ENCODE measurements at places on chromosomes 7 and 10.

- DNase-seq = no peak
Observed at GRCh38 chr7:123653162-123653561, 2.5 kb upstream of the LMOD2 start.

- no peak for DNase-seq
Observed at GRCh38 chr10:30014511-30014910, 44.9 kb downstream of the JCAD start.

- DNase-seq = no peak
Observed at GRCh38 chr7:85220651-85221050, 33.8 kb upstream of the SEMA3D start.

DNA sequence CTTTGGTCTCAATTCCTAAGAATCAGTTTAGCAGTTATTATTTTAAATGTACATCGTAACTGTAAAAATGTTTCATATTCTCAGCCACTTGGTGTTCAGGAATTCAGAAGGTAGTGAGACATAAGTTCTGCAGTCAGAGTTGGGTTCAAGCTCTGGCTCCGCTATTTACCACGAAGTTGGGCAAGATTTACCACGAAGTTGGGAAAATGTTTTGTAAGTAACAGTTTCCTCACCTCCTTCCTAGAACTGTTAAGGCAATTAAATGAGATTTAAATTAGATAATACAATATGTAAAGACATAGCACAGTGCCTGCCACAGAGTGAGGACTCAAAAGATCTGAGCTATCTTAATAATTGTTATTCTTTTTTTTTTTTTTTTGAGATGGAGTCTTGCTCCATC lies 16.3 kb upstream of the ABLIM1 start:
- no peak for DNase-seq

DNA sequence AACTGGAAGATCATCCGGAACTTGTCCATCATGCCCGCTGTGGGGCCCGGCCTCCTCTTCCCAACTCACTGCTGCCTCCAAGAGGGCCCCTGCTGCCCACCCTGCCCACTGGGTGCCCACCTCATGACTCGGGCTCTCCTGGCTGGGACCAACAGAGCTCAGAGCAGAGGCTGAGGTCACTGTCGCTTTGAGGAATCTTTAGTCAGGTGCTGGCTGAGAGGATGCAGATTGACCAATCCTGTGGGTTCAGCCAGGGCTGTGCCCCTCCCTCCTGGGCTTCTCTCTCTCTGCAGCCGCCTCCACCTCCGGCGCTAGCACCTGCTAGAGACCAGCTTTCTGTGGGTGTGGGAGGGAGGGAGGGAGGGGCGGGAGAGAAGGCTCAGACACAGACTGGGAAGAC lies at the start of gene CALHM1:
TSS of gene CALHM1 (minus strand) at position 181 of the 400 bp plus-strand sequence. CDS start at position 32, 149 bp downstream.
- no peak for DNase-seq

- no peak for DNase-seq
Observed at GRCh38 chr10:29829776-29830175, 195.0 kb upstream of the SVIL start.

DNA sequence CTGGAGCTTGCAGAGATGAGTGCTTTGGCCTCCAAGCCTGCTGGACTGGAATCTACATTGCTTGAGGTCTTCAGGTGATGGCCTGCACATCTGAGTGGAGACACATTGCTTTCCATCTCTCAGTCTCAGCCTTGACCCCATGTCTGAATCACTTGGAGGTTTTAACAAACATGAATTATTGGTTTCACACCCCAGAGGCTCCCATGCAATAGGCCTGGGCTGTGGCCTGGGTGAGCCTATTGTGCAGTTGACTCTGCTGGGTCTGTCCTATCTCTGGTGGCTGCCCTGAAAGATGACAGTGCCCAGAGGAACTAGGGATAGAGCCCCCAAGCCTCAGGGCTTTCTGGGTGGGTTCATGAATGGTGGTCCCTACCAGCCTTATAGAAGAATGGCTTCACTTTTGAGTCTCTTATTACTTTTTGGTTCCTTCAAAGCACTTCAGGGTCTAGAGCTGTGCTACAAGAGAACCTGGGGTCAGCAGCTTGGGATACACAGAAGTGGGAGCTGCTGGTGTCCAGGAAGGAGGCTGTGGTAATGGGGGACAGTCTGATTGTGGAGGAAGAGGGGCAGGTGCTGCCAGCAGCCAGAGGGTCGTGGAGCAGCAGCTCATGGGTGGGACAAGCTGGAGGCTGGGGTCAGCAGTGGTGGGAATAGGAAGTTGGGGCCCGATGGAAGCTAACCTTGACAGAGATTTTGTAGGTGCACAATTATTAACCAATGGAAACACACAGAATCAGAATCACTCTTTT lies 5.5 kb downstream of the RAMP3 start:
- no peak for DNase-seq

DNA sequence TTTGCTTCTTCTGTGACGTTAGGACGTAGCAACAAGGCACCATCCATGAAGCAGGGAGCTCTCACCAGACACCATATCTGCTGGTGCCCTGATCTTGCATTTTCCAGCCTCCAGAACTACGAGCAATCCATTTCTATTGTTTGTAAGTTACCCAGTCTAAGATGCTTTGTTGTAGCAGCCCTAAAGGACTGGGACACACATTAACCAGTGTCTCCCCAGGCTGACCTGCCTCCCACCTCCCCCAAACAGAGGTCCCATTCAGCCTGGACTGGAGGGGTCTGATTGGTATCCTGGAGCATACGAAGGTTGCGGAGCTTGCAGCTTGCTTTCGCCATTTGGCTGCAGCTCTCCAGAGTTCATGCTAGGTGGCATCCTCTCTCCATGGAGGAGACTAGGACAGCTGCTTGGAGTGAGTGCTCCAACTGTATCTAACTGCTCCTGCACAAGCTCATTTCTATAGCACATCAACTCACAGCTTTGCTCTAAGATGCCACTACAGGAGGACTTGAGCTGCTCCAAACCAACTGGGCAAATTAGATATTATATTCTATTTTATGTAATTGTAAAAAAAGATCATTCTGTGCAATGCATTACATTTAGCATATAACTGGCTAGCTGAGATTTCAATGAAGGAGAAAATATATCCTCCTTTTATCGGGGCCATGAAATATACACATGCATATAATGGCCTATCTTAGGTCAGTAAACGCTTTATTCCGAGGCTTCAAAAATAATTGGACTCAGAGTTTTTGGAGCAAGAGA lies 8.0 kb upstream of the GRK5 start:
- peak; percentile 62 for DNase-seq

GRCh38 chr7:95556777-95557176 lies 39.5 kb downstream of the PDK4 start:
- no peak for DNase-seq

- no peak for DNase-seq
Observed at GRCh38 chr10:128096486-128097199, 29.6 kb downstream of the MKI67 start.

DNA sequence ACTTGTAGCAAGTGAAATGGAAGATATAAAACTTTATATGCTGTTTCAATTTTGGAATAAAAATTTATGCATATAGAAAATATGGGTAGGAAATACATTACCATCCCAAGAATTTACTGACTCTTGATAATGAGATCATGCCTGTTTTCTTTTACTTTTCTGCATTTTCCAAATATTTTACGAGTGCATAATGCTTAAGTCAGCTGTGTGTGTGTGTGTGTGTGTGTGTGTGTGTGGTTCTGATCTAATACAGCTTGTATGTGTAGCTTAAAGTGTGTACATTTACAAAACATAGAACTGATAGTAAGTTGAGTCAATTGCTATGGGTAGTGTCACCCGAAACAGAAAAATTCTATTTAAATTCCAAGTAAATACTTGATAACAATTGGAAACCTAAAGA lies 315.9 kb upstream of the LRRN3 start:
- no peak for DNase-seq

DNA sequence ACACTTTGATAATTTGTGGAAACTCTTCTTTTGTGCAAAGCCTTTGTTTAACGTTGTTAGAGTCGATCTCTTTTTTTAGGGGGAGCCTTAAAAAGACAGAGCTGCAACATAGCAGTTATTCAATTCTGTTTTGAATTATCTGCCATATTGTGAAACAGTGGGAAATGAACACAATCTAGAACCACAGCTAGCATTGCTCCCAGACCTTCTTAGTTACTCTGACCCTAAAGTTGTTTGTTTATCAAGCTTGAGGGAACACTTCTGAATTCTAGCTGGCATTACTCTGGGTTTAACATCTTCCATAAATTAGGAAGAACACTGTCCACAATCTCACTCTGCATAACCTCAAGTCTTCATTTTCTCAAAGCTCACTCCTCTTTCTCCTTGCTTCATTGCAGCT lies 217.7 kb downstream of the PRKG1 start:
- no peak for DNase-seq

- no peak for DNase-seq
Observed at GRCh38 chr7:2820508-2820934, 23.6 kb downstream of the GNA12 start.

- no peak for DNase-seq
Observed at GRCh38 chr7:47787249-47788069, 160.8 kb downstream of the PKD1L1 start.

DNA sequence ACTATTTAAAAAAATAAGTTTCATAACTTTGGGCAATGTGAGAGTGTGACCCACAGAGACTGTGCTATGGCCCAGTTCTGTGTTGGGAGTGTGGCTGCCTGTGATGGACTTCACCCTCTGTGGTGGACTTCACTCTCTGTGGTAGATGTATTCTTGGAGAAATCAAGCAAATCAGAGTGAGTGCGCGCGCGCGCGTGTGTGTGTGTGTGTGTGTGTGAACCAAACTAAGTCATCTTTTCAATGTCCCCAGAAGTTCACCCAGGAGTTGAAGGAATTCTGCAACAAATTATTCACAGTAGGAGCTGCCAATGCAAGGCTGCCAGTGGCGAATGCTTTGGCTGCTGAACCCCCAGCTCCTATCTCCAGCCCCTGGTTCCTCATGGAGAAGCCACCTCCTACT lies 184.5 kb downstream of the ADAM12 start:
- no peak for DNase-seq

- DNase-seq = no peak
Observed at GRCh38 chr7:16874066-16874465, 7.7 kb downstream of the AGR3 start.

GRCh38 chr7:128869138-128869943 lies 6.7 kb downstream of the ATP6V1F start:
- peak; percentile 60 for DNase-seq

GRCh38 chr7:98296833-98297232 lies 15.3 kb downstream of the BRI3 start:
- DNase-seq = no peak

DNA sequence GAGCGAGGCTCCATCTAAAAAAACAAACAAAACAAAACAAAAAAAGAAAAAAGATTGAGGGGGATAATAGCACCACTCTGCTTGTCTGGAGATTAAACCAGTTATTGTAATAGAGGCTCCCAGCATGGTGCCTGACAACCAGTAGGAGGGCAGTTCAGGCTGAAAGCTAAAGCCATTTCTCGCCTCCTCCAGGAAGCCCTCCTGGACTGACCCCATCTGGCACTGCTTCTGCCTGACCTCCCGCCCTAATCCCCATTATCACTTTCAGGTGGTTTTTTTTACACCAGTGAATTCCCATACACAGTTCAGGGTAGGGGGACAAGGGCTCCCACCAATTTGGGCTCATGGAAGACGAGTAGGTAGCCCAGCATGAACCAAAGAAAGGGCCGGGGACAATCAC lies 8.8 kb upstream of the ELN start:
- no peak for DNase-seq
